ENCODE measurements at places on chromosomes 7 and 10.

DNA sequence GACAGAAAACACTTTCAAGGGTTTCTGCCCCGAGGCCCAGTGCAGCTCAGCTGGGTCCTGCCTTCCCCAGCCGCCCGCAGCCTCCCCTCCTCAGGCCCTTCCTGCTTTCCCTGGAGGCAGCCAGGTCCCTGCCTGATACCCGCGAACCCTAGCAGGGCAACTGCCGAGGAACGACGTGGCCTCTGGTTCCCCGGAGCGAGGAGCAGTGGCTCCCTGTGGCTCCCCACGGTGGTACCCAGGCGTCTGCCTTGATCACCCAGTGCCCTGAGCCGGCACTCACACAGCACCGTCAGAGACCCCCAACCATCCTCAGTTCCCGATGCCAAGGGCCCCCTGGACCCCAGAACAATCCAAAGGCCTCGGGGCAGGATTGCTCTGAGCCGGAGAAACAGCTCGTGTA is 58.3 kb downstream of the CFAP46 start:
- DNase-seq = no peak

- DNase-seq = no peak
These were observed 132.6 kb downstream of the VPS50 start for GRCh38 chr7:93364806-93365205.

DNA sequence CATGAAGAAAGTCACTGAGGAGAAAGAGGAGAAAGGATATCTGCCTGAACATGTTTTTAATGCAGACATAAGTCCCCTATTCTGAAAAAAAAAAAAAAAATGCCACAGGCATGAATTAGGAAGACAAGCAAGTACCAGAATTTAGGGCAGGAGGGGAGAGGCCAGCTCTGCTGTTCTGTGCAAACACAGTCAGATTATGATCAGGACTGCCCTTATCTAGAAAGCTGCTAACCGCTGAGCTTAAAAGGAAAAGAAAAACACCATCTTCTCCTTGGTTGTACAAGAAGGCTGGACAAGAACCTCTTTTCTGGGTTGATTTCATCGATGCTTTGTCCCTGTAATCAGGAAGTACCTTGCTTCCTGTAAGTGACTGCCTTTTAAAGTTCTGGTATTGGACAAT is 15.3 kb upstream of the PWWP2B start:
- DNase-seq = no peak

DNA sequence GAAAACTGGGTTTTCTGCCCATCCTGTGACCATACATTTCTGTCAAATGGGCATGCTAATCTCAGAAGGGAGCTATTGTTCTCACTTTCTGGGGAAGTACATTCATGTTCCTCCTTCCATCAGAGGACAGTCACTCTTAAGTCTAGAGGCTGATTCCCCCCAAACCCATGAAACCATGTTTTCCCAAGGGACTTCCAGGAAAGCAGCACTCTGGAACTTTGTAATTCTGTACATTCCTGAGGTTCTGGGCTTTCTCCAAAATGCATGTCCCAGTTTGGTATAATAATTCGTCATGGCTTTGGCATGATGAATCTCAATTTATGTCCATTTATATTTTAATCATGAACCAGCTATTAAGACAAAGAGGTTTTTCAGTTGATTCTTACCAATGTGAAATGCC is 688.1 kb downstream of the LRMDA start:
- DNase-seq = no peak

- DNase-seq = no peak
These were observed 1.6 kb upstream of the SEPHS1 start for GRCh38 chr10:13349463-13350274.

GRCh38 chr7:72785166-72785955 is 42.6 kb downstream of the TYW1B start:
- DNase-seq = no peak

GRCh38 chr10:48574817-48575380 is 30.0 kb downstream of the ARHGAP22 start:
- no peak for DNase-seq

- DNase-seq = no peak
These were observed 28.9 kb downstream of the PHYH start for GRCh38 chr10:13270877-13271551.

DNA sequence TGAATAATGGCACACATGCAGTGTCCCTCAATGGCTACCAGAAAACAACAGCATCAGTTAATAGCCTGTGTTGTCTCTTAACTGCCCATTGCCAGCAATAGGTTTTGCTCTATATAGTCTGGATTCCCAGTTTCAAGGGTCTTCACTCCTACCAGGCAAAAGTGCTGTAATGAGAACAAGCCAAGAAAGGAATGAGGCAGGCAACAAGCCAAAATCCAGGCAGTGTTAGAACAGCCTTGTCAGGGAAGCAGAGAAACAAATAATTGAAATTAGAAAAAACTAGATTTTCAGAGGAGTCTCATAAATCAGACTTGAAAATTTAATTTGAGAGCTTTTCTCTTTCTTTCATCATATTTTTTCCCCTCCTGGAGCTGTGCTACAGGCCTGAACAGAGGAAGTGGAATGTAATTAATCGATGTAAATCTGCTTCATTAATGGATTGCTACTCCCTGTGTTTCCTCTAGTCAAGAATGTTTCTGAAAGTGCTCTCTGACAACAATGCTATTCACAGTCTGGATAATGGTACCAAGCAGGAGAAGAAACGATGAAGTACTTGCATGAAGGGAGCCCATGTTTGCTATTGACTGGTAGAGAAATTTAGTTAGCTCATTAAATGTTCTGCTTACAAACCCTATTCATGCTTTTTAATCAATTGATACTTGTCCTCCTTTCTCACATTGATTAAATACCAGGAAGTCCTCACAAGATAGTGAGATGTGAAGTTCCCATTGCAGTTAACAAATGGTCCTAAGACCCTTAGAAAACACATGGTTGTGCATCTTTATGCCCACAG is 202.0 kb upstream of the LRRTM3 start:
- DNase-seq = no peak

GRCh38 chr7:85866540-85866939 is 679.7 kb upstream of the SEMA3D start:
- no peak for DNase-seq
